ENCODE measurements at places on chromosomes 16 and 17.
A peak's percentile ranks its signal among the peaks of the same experiment; 100 is the strongest.

- peak; percentile 17 for DNase-seq
Observed at GRCh38 chr17:63622574-63623390, 565 bp downstream of the MAP3K3 start.

- no peak for DNase-seq
Observed at GRCh38 chr17:17347956-17348871, 45.0 kb downstream of the NT5M start.

- peak; percentile 63 for DNase-seq
Observed at GRCh38 chr17:43907998-43908721, 824 bp upstream of the MPP2 start.

GRCh38 chr16:14490235-14490634 is 139.8 kb downstream of the PARN start:
- DNase-seq, result no peak

- no peak for DNase-seq
Observed at GRCh38 chr16:78505544-78506366, 406.3 kb downstream of the WWOX start.
